ENCODE measurements at places on chromosomes 16 and 17.

DNA sequence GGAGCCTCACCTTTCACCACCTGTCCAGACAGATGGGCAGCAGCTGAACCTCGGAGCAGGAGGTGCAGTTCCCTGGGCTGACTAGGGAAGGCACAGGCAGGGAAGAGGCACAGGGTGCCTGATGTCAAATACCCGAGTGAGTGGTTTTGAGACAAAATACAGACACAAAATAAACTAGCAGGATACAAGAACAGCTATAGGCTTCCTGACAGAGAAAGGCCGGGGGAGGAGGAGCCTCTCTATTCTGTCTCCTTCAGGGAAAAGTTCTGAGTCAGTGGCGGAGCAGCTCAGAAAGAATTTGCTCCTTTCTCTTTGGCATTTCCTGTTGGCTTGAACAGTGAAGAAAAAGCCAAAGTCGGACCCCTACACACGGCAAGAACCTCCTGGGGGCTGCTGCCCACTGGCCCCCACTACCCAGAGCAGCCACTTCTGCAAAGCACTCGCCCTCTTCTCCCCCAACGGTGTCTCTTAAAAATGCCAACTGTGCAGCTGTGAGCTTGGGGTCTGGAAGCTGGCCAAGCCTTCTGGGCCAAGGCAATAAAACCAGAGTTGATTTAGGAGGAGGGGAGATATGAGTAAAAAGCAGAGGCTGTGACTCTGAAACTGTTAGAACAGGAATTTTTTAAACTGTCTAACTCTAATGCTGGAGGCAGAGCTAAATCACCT lies 14.4 kb upstream of the FAAP100 start:
- DNase-seq, result peak; percentile 99
- no peaks in the 10 kb centered on the region for H3K27me3 ChIP-seq

DNA sequence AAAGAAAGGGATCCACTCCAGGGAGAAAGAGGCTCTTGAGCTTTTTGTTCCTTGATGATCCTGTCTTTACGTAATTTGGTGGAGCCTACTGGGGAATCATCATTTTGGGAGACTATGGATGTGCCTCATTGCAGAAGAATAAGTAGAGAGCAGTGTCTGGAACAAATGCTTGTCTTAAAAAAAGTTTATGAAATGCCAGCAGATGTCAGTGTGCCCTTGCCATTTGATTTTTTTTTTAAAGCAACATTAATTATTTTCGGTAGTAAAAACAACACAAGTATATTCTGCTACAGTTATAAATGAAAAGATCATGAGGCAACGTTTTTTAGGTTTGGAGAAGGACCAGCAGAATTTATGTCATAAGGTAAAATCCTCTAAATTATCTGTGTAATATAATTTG lies 934.8 kb upstream of the EEF2KMT start:
- no peaks in the 10 kb centered on the region for H3K36me3 ChIP-seq
- no peak overlapping the region for H3K4me3 ChIP-seq
- H3K27ac ChIP-seq, result no peak overlapping the region
- H3K4me1 ChIP-seq, result no peaks in the 10 kb centered on the region
- no peak for DNase-seq
- no peaks in the 10 kb centered on the region for H3K27me3 ChIP-seq

- DNase-seq, result no peak
- no peak overlapping the region for H3K4me3 ChIP-seq
- H3K27me3 ChIP-seq, result no peaks in the 10 kb centered on the region
- no peaks in the 10 kb centered on the region for H3K36me3 ChIP-seq
- no peak overlapping the region for H3K27ac ChIP-seq
Observed at GRCh38 chr17:19409509-19409908, 1.5 kb upstream of the RNF112 start.

- no peak overlapping the region for H3K27ac ChIP-seq
- H3K36me3 ChIP-seq, result no peaks in the 10 kb centered on the region
- DNase-seq, result no peak
- H3K4me3 ChIP-seq, result no peak overlapping the region
Observed at GRCh38 chr17:55081559-55081958, 113.0 kb downstream of the STXBP4 start.

DNA sequence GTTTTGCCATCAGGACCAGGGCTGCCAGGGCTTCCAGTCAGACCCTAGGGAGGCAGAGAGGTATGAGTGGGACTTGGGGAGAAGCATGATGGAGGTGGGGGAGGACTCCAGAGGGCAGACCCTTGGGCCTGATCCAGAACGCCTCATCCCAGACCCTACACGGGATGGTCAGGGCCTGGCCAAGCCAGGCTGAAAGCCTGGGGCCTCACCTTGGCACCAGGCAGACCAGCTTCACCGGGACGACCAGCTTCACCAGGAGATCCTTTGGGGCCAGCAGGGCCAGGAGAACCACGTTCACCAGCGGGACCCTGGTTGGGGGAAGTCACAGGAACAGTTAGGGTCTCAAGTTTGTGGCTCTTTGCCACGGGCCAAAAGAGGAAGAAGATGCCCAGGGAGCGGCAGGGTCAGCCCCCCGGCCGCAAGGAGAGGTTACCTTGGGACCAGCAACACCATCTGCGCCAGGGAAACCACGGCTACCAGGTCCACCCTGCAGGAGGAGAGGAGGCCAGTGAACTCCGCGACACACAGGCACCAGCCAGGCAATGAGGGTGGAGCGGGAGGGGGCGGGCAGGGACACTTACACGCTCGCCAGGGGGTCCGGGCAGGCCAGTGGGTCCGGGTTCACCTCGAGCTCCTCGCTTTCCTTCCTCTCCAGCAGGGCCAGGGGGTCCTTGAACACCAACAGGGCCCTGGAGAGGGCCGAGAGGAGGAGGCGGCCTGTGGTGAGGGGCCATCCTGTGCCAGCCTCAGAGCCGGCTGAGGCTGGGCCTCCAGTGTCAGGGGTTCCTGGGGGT lies 7.1 kb downstream of the COL1A1 start:
- peak overlapping the region; percentile 87 for H3K27ac ChIP-seq
- peaks cover 100% of the 10 kb centered on the region for H3K36me3 ChIP-seq
- no peaks in the 10 kb centered on the region for H3K27me3 ChIP-seq
- no peak for DNase-seq

GRCh38 chr16:88356727-88357199 lies 26.0 kb upstream of the ZNF469 start:
- no peaks in the 10 kb centered on the region for H3K27me3 ChIP-seq
- H3K27ac ChIP-seq, result no peak overlapping the region
- DNase-seq, result no peak
- peaks cover 24% of the 10 kb centered on the region for H3K4me1 ChIP-seq

DNA sequence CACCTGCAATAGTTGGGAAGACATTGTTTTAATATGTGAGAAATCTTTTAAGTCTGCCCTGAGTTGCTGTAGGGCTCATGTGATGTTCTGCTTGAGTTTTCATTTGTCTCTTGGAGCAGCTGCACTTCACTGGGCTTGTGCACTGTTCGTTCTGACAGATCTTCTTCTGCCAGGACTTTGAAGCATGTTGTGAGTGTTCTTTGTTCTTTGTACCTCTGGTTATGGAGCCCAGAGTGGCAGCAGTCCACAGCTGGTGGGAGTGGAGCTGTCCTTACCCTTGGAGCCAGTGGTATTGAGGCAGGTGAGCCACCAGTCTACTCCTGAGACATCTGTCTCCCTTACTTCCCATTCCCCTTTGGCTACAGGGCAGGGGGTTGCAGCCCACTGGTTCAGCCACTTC lies 64.6 kb downstream of the GNAO1 start:
- no peaks in the 10 kb centered on the region for H3K36me3 ChIP-seq
- H3K27ac ChIP-seq, result no peak overlapping the region
- no peak overlapping the region for H3K4me3 ChIP-seq
- no peak for DNase-seq
- H3K4me1 ChIP-seq, result no peaks in the 10 kb centered on the region
- H3K27me3 ChIP-seq, result no peaks in the 10 kb centered on the region

GRCh38 chr16:80573700-80574120 lies 32.9 kb downstream of the DYNLRB2 start:
- H3K27me3 ChIP-seq, result no peaks in the 10 kb centered on the region
- H3K36me3 ChIP-seq, result no peaks in the 10 kb centered on the region
- DNase-seq, result no peak
- H3K4me1 ChIP-seq, result no peaks in the 10 kb centered on the region

DNA sequence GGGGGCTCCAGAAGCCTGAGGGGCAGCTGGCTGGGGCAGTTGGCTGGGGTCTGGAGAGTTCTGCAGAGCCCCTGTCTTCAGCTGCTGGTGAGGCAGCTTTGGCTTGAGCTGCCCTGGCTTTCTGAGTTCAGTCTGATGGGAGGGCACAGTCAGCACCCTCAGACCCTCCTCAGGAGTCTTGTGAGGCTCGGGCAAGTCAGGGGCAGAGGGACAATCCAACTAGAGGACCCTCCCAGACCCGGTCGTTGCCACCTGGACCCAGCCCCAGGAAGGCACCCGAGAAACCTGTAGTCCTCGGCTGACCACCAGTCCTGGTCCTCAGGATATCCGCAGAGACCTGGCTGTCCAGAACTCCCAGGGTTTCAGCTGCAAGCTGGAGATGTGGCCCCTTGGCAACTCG lies 1.9 kb downstream of the CARD14 start:
- H3K36me3 ChIP-seq, result no peaks in the 10 kb centered on the region
- no peak for DNase-seq
- H3K27me3 ChIP-seq, result peaks cover 3% of the 10 kb centered on the region
- no peak overlapping the region for H3K27ac ChIP-seq
- H3K4me1 ChIP-seq, result peaks cover 8% of the 10 kb centered on the region
- H3K4me3 ChIP-seq, result no peak overlapping the region

GRCh38 chr16:6684076-6684673 lies 648.5 kb upstream of the RBFOX1 start:
- H3K36me3 ChIP-seq, result no peaks in the 10 kb centered on the region
- no peak for DNase-seq
- no peak overlapping the region for H3K27ac ChIP-seq
- no peak overlapping the region for H3K4me3 ChIP-seq
- H3K4me1 ChIP-seq, result no peaks in the 10 kb centered on the region

DNA sequence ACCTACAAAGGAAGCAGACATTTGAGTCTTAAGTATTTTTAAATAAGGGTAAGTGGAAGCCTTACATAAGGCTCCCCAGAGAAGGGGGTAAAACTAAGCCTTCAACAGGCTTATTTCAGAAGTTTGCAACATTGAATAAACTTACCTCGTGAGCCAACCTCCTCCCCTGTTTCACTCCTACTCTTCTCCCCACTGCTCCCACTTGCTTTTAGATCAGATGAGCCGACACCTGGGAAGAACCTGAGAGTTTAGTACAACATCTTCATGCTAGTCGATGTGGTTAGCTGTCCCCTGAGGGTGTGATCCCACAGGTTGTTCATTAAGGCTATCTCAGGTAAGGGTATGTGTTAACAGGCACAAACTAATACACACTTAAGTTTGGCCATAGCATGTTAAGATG lies 13.8 kb downstream of the ZP2 start:
- no peaks in the 10 kb centered on the region for H3K36me3 ChIP-seq
- no peak for DNase-seq
- H3K27ac ChIP-seq, result no peak overlapping the region
- no peak overlapping the region for H3K4me3 ChIP-seq
- H3K4me1 ChIP-seq, result no peaks in the 10 kb centered on the region

DNA sequence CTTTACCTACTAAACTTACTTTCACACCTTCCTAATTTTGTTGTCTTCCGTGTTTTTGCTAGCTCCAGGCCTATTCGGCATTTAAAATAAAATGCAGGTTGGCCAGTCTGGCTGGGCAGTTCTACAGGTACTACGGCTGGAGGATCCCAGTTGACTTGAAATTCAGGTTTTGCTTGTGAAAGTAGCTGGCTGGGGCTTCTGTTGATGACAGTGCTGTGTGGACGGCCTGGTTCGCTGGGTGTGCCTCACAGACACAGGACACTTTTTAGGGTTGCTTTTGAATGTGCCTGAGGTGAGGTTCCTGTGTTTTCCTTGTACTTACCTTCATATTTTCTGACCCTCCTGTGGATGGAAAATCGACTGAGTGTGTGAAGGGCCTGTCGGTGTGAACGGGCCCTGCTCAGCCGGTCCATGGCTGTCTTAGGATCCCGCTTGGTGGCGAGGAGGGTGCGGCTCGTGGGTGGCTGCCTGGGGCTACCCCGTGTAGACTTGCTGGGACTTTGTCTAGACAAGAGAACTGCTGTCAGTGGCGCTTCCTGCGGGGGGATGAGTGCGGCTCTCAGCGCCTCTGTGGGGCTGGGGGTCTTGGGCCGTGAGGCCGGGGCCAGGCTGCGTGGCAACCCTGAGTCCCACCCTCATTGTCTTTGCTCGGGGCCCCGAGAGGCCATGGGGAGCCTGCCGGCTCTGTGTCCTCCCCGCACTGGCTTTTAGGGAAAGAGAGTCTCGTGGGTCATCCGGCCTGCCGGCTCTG lies 18.7 kb upstream of the ZNF750 start:
- no peaks in the 10 kb centered on the region for H3K27me3 ChIP-seq
- H3K36me3 ChIP-seq, result peaks cover 8% of the 10 kb centered on the region
- no peak overlapping the region for H3K27ac ChIP-seq

DNA sequence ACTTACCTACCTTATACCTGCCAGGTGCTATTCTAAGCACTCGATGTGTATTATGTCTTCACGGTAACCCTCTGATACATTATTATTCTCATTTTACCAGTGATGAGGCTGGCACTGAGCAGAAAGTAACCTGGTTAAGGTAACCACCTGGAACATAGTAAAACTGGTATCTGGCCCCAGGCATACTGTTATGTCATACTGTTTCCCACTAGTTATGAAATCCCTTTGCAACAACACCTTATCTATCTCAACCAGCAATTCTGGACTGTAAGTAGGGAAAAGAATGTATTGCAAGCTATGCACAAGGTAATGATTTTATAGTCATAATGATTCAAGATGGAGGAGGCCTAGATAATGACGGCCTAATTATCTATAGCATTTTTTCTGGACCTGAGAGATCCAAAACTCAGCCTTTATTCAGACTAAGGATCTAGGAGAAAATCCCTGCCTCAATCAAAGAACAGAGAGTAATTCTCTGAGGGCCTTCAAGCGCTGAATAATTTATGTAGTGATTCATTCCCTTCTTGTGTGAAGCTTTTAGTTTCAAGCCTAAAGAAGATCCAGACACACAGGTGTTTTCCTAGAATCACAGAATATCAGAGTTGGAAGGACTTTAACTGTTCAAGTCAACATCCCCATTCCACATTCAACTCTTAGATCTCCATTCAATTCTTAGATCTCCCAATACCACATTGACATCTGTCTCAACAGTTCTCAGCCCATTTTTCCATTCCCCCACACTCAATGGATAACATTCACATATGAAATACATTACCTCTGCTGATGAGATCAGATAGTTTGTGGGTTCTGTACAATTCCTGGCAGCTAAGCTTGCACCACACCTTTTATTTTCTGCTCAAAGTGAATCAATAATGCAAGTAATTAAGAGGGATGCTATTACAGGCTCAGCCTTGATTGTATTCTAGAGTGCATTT lies 14.9 kb upstream of the MMD start:
- no peak overlapping the region for H3K27ac ChIP-seq
- peaks cover 43% of the 10 kb centered on the region for H3K4me1 ChIP-seq
- no peak for DNase-seq
- no peaks in the 10 kb centered on the region for H3K36me3 ChIP-seq

DNA sequence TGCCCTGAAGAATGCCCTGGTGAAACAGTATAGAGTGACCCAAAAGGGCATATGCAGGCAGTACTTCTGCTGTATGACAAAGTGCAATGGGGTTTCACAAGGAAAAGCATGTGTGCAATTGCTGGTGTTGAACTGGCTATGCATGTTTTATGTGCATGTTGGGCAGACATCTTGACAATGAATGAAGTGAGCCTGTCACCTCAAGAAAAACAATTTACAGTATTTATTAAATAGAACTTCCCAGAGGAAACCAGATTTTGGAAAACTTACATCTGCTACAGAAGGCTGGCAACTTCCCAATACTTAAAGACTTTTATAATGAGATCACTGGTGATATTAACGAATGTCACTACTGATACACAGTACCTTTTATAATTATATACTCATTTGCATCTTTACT lies 30.6 kb downstream of the C17orf67 start:
- no peak for DNase-seq
- H3K27me3 ChIP-seq, result no peaks in the 10 kb centered on the region
- H3K4me3 ChIP-seq, result no peak overlapping the region
- no peak overlapping the region for H3K27ac ChIP-seq
